GDM1 (cell line): ENCODE measurements at places on chromosomes 3 and 15.

- DNase-seq: no peak
These were observed 32.1 kb downstream of the TFDP2 start for GRCh38 chr3:142117056-142117851.

GRCh38 chr3:46994801-46995731 is 15.6 kb downstream of the NBEAL2 start:
- no peak for DNase-seq

DNA sequence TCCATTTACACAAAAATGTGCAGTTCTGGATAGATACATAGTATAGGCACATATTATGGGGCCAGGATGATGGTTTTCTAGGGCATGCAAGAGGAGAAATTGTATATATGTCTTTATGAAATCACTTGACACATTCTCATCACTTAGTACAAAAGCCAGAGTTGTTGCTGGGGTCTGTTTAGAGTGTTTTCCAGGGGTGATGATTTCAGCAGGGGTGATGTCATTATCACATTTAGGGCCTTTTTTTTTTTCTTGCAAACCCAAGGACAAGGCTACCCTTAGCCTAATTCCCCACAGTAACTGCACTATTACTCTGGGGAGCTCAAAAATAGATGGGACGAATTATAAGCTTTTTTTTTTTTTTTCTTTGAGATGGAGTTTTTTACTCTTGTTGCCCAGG is 3.6 kb downstream of the ZNF589 start:
- no peak for DNase-seq

DNA sequence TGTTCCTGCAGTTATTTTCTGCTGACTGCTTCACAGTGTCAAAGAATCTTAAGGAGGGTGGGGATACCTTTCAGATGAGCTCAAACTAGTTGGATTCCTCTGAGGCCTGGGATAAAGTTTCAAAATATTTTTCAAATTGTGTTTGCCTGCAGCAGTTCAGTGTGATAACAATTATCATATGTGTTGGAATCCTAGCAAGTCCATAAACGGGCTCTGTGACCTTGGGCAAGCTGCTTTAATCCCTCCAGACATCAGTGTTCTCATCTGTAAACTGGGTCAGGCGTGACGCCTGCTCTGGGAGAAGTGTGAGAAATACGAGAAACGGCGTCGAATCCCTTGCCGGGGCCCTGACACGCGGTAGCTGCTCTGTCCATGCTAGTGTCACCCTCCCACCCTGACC is 153.5 kb downstream of the UACA start:
- DNase-seq: no peak

- no peak for DNase-seq
These were observed 225.5 kb downstream of the SLCO3A1 start for GRCh38 chr15:92079047-92079446.

GRCh38 chr3:136932523-136932922 is 25.3 kb upstream of the IL20RB start:
- no peak for DNase-seq

DNA sequence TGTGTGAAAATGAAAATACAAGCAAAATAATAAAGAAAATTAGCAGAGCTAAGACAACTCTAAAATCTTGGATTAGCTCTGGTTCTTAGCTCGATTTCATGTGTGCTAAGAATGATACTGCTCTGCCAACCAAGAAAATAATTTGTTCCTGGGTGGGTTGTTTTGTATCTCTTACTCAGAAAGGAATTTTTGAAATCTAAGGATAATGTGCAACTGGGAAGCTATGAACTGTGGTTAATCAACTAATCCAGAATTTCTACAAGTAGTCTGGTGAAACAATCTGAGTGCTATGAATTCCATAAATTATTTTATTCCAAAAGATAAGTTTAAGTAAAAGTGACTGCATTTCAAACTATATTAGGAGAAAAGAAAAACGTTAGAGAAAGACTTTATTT is 92.0 kb downstream of the TFDP2 start:
- DNase-seq: no peak
